CD8-positive, alpha-beta T cell (primary cell): ENCODE measurements at places on chromosomes 2 and 18.

DNA sequence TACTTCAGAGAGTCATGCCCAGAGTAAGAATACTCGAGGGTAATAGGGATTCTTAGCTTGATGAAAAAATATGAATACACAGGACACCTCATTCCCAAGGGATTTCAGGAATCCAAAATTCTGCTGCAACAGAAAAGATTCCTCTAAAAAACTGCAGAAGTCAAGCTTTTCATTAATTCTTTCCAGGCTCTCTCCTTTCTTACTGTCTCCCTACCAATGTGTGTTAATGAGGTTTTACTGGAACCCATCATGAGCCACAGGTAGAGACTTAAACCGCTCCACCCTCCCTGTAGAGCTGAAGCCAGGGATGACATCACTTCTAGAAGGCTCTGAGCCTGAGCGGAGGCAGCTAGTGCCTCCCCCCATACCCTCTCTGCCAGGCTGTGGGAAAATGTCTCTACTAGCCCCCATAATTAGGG lies 3.4 kb downstream of the SDC1 start:
- DNase-seq, result no peak

GRCh38 chr2:205361272-205361671 lies 321.0 kb upstream of the NRP2 start:
- no peak for DNase-seq

DNA sequence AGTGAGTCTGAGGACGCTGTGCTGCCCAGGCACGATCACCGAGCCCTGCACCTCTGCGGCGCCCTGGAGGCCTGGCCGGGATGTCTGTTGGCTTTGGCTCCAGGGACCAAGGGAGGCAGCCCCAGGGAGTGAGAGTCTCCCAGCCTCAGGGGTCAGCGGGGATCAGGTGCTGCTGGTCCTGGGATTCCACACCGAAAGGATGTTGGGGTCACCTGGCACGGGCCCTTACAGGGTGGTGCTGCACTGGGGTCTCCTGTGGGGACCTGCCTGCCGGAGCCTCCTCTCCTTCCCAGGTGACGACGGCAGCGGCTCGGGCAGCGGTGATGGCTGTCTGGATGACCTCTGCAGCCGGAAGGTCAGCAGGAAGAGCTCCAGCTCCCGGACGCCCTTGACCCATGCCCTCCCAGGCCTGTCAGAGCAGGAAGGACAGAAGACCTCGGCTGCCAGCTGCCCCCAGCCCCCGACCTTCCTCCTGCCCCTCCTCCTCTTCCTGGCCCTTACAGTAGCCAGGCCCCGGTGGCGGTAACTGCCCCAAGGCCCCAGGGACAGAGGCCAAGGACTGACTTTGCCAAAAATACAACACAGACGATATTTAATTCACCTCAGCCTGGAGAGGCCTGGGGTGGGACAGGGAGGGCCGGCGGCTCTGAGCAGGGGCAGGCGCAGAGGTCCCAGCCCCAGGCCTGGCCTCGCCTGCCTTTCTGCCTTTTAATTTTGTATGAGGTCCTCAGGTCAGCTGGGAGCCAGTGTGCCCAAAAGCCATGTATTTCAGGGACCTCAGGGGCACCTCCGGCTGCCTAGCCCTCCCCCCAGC lies 30.5 kb downstream of the GPC1 start:
- no peak for DNase-seq

DNA sequence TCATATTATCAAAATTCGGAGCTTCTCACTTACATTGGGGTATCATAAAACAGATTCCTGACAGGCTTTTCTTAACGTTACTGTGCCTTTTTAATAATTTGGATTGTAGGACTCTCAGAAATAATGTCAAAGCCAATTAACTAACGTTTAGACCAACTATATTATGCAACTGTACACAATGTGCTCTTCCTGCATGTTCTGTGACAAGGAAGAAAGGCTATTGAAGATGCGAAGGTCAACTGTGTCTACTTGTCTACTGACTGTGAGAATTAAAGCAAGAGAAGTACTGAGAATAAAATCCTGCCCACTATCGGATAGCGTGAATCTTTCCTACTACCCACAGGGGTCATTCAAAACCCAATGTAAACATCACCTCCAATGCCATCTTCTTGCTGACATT lies 393.0 kb downstream of the NBAS start:
- no peak for DNase-seq

DNA sequence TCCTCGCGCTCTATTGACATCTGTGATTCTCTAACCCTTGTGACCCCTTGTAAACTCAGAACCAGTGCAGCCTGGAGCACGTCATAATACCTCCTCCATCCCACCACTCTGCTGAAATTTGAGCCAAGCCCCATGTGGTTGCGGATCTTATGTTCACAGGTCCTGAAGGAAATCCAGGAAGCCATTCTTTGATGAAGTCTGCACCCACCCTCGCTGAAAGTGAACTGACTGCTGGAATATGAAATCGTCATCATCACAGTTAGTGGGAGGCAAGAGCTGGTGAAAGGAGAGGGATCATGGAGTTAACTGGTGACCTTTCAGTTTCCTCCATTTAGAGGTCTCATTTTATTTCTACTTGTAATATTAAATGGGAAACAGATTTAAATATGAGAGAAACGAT lies 21.6 kb downstream of the ZEB2 start:
- DNase-seq, result no peak

DNA sequence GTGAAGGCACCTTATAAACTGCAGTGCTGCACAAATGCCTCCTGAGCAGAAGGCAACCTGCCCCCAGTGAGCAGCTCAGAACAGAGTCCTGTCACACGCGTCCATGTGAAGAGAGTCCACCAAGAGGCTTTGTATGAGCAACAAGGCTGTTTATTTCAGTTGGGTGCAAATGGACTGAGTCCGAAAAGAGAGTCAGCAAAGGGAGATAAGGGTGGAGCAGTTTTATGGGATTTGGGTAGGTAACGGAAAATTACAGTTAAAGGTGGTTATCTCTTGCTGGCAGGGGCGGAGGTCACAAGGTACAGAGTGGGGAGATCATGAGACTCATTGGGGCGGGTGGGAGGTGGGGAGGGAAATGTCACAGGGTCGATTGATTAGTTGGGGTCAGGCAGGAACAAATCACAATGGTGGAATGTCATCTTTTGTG lies 53.4 kb upstream of the RALBP1 start:
- DNase-seq, result no peak

DNA sequence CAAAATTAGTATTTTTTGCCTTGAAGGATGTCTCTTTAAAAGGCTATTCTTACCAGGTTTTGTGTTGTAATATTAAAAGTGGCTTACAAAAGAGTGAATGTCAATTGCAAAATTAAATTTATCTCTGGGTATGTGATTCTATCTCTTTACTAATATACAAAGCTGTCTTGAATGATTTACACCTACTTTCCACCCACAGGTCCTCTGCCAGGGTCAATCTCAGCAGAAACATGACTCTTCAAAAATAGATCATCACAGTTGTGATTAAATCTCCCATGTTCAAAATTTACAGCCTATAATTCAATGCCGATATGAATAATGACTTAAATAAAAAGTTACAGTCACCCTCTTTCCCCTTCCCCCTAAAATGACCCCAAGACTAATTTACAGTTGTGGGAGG lies 78.8 kb downstream of the SLC8A1 start:
- DNase-seq, result no peak

DNA sequence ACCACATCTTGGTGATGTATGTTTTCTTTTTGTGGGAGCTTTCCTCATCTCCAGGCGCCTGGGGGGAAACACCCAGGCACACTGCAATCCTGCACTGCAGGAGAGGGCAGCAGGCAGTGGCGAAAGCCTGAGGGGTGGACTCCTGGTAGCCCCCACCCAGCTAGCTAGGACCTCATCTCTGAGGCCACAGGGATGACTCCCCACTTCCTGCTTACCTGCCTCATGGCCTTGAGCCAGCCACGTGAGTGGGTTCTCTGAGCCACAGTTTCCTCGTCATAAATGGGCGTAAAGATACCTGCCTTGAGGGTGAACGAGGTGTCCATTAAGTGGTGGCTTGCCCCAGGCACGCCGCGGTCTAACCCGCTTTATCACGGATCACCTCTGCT lies 19.1 kb downstream of the TRAF3IP1 start:
- DNase-seq, result no peak

DNA sequence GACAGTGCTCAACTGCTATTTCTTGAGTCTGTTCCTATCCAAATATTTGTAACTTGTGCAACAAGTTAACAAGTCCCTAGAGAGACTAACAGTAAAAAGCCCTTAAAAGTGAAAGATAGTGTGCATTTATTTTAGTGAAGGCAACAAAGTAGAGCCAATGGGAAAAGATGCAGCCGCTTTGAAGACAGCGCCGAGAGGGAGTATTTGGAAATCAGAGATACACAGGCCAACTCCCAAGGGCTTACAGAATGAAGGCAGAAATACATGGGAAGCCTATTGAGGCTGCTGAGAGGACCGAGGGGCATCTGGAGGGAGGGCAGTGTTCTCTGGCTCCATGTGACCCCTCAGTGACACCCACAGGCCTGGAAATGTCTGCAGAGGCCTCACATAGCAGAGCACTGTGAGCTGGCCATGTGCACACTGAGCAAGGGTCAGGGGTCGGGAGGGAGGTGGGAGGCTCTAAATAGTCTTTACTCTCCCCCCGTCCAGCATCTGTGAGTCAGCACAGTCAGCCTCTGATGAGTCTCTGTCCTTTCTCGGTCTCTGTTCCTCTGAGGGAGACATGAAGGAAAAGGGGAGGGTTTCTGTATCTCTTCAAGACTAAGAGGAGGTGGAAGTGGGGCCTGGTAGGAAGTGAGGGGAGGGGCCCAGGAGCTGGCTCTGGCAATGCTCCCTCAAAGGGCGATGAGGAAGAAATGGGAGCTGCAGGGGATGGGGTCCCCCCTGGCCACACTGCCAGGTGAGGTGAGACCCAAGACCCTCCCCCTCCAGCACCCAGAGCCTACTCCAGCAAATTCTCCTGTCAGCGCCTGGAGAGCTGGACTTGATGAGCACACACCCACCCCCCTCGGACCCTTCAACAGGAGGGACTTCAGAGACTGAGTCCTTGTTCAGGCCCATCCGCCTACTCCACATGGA lies 133.6 kb downstream of the SP3 start:
- no peak for DNase-seq

DNA sequence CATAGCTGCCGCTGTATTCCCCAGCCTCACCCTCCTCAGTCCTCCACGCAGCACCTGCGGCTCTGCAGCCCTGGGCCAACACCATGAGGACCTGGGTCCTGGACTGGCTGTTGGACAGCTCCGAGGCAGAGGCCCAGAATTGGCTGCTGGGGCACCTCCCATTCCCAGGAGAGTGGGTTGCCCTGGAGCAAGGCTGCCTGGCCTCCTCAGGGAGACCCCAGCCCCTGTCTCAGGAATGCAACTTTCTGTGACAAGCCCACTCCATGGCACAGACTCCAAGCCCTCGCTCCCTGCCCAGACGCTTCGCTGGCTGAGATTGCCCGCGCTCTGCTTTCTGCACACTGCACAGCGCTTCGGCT lies 33.0 kb downstream of the CYP26B1 start:
- no peak for DNase-seq

DNA sequence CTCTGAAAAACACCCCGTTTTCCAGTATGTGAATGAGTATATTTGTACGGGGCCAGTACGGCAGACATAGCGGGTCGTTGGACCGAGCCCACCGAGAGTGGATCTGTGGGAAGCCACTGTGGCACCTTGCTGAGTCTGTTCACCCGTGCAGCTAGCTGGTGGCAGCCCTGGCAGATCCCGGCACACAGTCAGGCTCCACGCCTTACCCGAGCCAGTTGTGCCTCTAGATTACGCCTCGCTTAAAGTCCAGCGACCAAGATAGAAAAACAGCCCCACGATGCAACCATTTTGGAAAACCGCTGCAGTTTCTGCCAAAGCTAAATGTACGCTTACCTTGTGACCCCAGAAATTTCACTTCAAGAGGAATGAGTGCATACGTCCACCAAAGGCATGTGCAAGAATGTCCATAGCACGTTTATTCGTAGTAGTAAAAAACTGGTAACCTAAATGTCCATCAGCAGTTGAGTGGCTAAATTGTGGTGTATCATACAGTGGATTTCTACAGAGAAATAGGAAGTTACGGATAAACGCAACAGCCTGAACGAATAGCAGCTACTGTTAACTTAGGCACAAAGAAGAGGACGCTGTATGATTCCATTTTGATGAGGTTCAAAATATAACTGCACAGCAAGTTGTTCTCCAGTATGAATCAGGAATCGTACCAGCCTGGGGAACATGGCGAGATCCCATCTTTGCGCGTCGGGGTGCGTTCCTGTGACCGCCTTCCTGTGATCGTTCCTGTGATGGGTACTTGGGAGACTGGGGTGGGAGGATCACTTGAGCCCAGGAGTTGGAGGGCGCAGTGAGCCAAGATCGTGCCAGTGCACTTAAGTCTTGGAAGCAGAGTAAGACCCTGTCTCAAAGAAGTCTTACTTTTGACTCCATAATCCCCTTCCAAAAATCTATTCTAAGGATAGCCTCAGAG lies 688 bp upstream of the WDR33 start:
- no peak for DNase-seq

DNA sequence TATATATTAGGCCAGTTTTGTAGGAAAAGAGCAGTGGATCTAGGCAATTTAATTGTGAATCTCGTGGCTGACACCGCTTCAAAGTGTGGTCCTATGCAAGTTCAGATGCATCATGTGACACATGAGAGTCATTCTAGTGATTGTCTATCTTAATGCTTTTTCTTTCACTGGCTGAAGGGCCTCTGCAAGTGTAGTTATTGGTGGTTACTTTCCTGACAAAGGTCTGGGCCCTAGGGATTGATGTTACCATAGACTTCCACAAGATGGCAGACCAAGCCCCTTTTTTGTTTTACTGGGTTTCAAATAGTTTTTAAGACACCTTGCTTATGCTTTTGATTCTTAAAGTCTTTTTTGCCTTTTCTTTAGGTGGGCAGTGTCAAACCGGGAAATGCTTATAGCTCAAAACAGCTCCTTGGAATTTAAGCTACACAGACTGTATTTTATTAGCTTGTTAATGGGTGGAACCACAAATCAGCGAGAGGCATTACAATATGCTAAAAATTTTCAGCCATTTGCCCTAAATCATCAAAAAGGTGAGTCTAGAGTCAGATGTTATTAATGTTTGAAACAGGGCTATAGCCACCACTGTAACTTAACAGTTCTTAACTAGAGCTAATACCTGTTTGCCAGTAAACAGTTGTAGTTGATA lies 25.9 kb downstream of the CD8A start:
- peak; percentile 84 for DNase-seq

DNA sequence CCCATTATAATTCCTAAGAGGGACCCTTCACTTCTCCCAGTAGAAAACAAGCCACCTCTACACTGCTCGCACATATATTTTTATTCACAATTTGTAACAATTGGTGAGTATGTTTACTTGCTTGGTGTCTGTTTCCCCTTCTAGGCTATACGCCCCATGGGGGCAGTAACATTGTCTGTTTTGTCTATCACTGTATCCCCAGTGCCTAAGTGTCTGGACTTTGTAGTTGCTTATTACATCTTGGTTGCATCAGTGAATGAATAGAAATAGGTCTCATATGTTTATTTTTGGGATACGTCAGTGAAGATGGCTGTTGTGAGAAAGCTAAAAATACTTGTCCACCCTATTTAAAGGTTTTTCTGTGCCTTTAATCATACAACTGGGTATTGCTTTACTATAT lies 87.4 kb upstream of the ITGB6 start:
- DNase-seq, result no peak

- DNase-seq, result no peak
Measured at GRCh38 chr2:151851761-151852160, 23.5 kb upstream of the ARL5A start.

- DNase-seq, result no peak
Measured at GRCh38 chr2:58973811-58974281, 732.7 kb upstream of the FANCL start.
